Inflammatory macrophage treated with lipopolysaccharide for 4 hours (primary cell): ENCODE measurements at places on chromosomes 1 and 21.

DNA sequence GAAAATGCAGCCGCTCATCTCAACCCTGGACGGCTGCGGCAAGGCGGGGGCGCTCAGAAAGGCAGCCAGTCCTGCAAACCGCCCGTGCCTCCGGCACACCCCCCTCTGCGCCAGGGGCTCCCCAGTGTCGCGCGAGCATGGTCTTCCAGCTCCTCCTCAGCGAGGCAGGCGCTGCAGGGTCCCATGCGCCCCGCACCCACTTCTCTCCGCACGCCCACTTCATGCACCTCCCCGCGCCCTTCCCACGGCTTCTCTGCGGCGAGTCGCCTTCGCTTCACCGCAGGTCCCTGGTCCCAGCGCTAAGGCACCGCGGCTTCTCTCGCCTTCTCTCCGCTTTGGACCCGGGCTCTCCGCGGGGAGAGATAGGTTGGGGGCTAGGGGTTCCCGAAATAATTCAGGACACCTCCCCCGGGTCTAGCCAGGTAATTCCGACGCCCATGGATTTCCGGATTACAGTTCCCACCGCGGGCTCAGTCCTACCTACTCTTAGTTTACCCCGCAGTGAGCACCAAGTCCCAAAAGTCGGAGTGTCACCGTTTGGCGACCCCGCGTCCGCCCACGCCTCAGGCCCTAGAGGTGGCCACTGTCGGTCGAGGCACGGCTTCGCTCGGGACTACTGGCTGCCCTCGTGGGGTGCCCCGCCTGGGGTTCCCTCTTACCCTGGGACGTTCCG, 67.5 kb downstream of the SYT2 start:
- DNase-seq: no peak

DNA sequence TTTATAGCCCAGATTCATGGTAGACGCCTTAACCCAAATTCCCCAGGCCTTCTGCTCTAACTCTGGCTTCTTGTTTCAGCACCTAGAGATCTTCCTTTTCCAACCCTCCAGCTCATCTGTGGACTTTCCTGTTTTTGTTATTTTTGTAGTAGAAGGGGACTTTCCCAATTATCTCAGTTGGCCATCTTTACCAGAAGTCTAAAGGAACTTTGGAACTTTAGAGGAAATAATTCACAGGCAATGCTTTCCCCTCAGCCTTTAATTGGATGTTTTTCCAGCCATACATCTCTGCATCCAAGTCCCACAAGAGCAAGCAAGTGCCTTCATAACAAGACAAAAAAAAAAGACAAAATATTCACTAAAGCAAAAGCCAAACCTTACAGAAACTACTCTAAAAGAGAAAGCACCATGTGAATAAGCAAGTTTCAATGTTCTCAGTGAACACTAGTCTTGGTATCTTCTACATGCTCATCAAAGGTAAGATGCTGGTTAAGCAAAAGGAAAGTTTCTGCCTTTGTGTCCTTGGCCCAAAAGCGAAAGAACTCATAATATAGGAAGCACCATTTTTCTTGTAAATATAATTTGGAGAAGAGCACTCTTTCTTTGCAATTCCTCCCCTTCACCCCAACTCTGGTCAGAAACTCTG, 377.3 kb downstream of the SETD4 start:
- DNase-seq: peak; percentile 32

DNA sequence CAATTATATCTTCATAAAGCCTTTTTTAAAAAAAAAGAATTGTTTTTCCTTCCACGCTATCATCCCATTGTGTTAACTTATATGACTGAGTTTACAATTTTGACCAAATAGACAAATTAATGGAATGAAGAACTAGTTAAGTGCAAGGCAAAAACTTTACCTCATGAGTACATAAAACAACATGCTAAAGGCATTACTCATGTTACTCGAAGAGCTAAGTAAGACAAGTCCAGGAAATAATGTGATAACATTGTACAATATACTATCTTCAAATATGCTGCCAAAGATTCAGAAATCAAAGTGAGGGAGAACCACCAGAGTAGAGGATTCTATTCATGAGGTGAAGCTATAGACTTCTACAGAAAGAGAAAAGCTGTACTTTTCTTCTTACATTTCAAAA, 24.2 kb upstream of the DYNLT5 start:
- no peak for DNase-seq

- no peak for DNase-seq
Observed at GRCh38 chr21:45405271-45405818, 380 bp downstream of the COL18A1 start.

DNA sequence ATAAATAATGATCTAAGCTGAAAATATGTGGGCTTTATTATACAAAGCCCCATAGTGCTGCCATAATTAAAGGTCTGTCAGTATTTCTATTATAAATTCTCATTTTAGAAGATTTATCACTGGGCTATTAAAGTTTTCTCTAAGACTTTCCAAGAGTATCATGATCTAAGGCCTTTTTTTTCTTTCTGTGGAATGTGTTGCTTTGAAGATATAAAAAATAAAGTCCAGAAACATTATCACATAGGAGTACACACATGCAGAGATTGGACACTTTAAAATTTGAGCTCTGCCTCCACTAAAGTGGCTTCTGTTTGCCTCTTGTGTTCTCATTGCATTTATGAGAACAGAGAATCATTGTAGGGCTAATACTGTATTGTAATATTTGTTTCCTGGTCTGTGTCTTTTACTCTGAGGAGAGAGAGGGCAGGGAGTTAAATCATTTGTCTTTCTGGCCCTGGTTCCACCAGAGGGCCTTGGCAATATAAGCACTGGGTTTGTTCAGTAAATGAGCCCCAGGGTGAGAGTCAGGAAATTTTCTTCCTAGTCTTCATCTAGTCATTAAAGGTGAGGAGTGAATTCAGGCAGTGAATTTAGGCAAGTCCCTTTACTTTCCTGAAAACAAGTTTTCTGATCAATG, 70.2 kb downstream of the NFIA start:
- DNase-seq: no peak

- no peak for DNase-seq
Observed at GRCh38 chr1:39737546-39738169, 1.0 kb upstream of the PPIE start.

DNA sequence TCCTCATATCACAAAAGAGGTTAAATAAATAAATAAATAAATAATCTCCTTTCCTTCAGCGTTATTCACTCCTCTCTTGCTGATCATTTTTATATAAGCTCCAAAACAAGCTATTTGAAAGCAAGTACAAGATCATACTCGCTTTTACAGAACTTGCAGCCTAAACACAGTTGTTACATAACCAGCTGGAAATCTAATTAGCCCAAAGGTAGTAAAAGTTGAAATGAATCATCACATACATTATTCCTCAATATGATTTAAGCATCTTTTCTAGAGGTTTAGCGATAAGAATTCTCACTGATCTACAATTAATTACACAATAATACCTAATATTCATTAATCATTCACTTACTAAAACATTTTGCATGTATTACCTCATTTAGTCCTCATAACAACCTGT, 160.2 kb downstream of the COP1 start:
- no peak for DNase-seq

DNA sequence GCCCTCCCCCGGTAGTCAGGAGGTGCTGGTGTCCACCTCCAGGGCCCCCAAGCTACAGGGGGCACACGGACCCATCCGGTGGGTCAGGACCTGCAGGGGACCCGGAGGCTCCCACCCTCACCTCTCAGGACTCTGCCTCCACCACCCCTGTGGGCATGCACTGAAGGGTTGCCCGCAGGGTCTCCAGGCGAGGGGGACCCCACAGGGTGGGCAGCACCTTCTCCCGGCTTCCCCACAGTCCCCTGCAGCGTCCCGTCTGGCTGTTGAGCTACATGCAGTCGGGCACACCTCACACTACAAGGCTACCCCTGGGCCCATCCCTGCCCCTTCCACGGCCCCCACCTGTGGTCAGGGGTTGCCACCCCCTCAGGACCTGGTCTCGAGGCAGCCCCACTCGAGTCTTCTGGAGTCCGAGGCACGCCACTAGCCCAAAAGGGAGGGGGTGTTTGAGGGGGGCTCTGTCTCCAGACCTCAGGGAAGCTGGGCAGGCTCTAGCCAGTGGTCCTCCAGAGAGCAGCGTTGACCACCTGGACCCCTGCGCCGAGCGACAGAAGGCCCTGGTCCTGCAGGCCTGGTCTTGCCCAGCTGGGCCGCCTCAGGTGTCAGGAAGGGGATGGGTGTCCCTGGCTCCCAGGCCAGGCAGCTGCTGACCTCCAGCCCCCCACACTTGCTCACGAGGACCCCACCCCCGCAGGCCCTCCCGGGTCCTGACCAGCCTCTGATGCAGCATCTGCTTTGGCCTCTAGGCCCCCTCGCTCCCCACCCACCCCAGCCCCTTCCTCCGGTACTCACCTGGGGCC, 9.6 kb downstream of the PARS2 start:
- no peak for DNase-seq

DNA sequence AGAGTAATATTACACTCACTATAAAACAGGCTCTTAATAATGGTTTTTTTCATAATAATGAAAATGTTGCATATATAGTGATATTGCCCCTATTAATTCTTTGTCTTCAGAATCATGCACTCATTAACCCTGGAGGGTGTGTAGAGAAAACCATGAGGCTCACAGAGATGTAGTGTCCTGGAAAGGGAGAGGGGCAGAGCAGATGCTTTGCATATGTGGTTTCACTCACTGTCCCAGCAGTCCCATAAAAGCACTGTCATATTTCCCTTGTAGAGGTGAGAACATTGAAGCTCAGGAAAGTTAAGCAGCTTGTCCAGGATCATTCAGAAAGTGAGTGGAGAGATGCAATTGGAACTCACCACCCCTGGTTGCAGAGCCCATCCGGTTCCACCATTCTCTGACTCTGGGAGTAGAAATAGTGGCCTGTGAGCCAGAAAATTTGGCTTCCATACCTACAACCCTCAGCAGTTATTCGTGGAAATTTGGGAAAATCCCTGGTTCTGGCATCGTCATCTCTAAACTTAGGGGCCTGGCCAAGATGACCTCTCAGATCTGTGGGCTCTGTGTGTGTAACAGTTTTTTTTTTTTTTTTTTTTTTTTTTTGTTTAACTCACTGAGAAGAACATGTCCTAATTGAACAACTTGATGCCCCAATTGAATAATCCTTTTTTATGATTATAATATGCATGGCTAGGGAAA, 86.4 kb downstream of the RGL1 start:
- no peak for DNase-seq

DNA sequence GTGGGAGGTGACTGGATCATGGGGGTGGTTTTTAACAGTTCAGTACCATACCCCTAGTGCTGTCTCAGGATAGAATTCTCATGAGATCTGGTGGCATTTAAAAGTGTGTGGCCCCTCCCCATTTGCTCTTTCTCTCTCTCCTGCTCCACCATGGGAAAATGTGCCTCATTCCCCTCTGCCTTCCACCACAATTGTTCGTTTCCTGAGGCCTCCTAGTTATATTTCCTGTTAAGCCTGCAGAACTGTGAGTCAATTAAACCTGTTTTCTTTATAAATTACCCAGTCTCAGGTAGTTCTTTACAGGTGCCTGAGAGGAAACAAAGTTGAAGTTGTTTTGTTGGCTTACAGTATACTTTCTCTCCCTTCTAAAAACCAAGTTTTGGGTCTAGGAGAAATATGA, 23.1 kb upstream of the SLC22A15 start:
- DNase-seq: no peak

- no peak for DNase-seq
Observed at GRCh38 chr1:238401144-238401543, 510.4 kb upstream of the ZP4 start.
